Endodermal cell (in vitro differentiated cells): ENCODE measurements at places on chromosomes 5 and 9.

DNA sequence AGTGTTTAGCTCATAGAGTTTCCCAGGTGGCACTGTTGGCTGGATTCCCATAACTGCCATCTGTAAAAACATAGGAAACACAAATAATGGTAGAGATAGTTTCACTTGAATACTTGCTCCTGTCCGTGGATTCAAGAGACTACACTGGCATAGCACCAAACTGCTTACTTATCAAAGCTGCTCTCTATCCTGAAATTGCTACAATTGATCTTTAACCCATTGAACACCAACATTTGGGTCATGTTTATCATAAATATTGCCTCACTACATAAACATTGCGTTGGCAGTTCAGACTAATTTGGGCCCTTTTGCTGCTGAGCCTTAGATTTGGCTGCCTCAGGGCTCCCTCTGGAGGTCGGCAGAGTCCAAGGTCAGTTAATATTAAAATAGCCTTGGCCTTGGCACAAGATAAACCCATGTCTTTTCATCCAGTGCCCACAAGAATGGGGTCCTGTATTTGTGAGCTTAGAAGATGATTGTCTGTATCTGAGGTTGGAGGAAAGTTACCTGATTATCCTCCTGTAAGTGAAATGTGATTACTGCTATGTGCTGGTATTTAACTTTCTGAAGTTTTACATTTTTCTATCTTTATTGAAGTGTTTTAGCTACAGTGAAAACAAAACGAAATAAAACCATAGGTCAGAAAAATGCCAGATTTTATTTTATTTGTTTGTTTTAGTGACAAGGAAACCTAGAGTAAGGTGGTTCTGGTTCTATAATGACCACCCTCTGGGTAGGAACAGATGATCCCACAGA is 4.0 kb upstream of the RANBP3L start:
- DNase-seq: peak; percentile 70

- DNase-seq: peak; percentile 71
These were observed 267.0 kb upstream of the NUDT12 start for GRCh38 chr5:103829585-103829984.

- no peak for DNase-seq
These were observed 966 bp downstream of the SNX2 start for GRCh38 chr5:122775550-122776542.

- no peak for DNase-seq
These were observed 24.3 kb downstream of the PTPDC1 start for GRCh38 chr9:94108584-94108983.

- DNase-seq: no peak
These were observed 136.7 kb downstream of the BOD1 start for GRCh38 chr5:173479711-173480110.

DNA sequence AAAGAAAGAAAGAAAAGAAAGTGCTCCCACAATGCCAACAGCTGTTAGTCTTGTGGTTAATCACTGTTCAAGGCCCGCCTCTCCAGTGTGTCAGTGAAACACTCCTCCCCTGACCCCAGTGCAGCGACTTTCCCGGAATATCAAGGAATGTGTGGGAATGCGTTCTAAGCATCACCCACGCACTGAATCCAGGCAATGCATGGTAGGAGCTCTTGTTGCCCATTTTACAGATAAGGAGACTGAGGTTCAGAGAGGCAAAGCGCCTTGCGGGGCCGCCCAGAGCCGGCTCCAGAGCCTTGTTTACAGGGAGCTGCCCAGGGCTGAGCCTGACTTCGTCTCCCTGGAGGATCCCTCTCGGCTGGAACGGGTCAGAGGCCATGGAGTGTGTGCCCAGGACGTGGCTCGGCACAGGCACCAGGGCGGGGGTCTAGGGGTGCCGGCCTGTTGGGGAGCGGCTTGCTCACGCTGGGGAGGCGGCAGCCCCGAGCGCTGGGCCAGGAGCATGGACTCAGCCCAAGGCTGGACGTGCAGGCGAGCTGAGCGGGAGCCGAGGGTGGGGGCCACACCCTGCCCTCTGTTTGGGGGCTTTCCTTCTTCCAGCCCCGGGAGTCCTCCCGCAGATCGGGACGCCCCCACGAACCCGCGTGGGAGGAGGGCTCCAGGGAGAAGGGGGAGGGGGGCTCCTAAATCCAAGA is 823 bp downstream of the ST6GALNAC6 start:
- DNase-seq: peak; percentile 73

GRCh38 chr9:95383185-95383676 is 65.7 kb upstream of the FANCC start:
- peak; percentile 56 for DNase-seq

DNA sequence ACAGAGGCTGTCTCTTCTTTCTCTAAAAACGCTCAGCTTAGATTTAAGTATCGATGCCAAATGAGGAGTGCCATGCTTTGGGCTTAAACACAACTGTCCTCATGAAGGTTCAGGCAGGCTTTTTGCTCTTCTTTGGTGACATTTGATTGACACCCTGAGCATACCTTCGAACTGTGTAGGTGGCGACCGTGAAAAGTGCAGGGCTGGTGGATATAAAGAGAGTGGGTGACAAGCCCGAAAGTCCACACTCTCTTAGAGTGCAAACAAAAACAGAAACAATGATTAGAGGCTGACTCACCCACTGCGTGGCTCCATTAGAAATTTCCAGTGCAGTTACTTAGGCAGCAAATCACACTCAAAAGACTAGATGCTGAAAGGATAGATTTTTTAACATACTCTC is 141.7 kb downstream of the SYK start:
- no peak for DNase-seq

- DNase-seq: peak; percentile 95
These were observed 5.5 kb downstream of the NSMF start for GRCh38 chr9:137453643-137454081.

DNA sequence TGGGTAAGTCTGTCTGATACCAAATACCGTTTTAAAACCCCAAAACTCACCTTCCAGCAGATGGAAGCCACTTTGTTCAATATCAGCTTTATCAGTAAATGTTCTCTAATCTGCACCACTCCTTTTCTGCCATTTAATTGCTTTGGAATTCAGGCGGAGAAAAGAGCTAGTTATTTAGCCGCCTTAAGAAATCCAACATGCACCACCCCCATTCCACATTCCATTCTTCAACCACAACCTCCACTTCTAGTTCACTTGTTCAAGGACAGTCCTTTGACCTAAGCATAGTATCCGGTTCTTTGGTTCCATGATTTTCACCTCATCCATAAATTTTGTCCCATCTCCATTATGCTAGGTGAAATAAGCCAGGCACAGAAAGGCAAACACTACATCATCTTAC is 240.1 kb downstream of the DNAH5 start:
- DNase-seq: no peak

GRCh38 chr9:21551401-21551800 is 69.3 kb upstream of the IFNE start:
- DNase-seq: no peak
